D341Med (cell line): ENCODE measurements at places on chromosomes 1 and 21.
A peak's percentile ranks its signal among the peaks of the same experiment; 100 is the strongest.

GRCh38 chr1:97920276-97920831 lies 480 bp downstream of the DPYD start:
- DNase-seq, result no peak

DNA sequence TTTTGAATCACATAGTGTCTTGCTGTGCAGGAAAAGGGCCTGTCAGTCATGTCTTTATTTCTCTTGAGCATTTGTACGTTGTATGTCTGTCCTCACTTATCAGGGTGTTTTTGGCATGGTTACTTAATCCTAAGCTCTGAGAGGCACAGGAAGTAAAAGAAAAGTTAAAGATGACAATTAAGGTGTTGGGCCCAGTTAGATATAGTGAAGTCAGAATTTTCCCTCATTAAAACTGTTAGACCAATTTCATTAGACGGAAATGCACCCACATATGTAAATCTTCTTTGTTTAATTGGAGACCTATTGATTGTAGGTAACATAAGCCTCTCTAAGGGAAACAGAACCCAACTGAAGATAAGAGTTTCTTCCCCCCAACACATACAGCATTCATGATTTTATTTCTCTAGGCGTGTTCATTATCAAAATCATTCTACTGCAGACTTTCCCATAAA lies 21.9 kb downstream of the NFIA start:
- DNase-seq, result no peak

DNA sequence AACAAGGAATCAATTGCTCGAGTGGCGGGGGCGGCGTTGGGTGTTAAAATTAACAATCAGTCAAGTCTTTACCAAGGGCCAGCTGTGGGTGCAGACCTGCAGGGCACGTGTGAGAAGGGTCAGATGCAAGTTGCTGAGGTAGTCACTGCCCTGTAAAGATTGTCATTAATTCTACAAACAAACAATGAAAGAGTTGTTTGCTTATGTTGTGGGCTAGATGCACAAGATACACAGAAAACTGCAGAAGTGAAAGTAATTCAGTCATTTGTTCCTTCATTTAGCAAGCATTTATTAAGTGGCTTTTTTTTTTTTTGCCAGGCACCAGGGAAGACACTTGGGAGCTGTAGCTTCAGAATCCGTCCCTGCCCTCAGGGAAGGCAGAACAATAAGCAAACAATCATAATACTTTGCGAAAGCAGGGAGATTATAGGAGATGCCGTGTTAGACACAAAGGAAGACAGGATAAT lies 79.5 kb downstream of the NR5A2 start:
- DNase-seq, result no peak

DNA sequence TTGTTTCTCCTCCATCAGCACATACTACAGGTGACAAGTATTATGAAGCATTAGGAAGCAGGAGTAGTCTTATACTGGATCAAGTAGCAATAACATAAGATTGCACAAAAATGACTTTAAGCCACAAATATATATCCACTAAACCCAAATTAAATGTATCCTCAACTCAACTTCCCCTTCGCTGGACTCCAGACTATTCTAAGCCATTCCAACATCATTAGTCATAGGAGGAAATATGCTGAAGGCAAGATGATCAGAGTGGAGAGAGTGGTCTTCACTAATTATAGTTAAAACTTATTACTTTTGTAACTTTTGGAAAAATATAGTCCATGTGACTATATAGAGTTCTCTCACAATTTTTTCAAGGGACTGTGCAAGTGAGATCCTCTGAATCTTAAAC lies 390.7 kb upstream of the ZP4 start:
- no peak for DNase-seq

DNA sequence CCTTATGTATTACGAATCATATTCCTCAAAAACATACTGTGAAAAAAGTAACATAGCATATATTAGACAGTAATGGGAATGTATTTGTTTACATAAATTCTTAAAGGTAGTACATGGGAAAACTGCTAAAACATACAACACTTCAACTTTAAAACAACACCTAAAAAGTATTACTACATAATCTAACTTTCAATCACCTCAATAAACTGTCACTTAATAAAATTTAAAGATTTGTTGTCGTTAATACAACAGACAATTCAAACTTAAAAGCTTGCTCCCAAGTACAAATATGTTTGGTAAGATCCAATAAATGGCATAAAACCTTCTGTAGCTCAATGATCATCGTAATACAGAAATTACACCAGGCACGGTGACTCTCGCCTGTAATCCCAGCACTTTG lies 3.7 kb downstream of the ARID4B start:
- no peak for DNase-seq

- DNase-seq, result peak; percentile 33
Observed at GRCh38 chr21:18801468-18801867, 397.9 kb upstream of the TMPRSS15 start.

GRCh38 chr1:212077028-212077427 lies 41.5 kb downstream of the DTL start:
- DNase-seq, result no peak

- DNase-seq, result no peak
Observed at GRCh38 chr1:85224295-85224694, 23.5 kb upstream of the SYDE2 start.

- DNase-seq, result no peak
Observed at GRCh38 chr1:98472878-98473277, 188.6 kb upstream of the SNX7 start.

- no peak for DNase-seq
Observed at GRCh38 chr1:187053876-187054275, 225.1 kb downstream of the PLA2G4A start.

GRCh38 chr1:156148216-156148615 lies 5.2 kb upstream of the SEMA4A start:
- DNase-seq, result no peak

GRCh38 chr1:229407206-229408026 lies 26.5 kb downstream of the ACTA1 start:
- peak; percentile 27 for DNase-seq

- DNase-seq, result no peak
Observed at GRCh38 chr1:166911624-166912023, 35.6 kb upstream of the TADA1 start.

DNA sequence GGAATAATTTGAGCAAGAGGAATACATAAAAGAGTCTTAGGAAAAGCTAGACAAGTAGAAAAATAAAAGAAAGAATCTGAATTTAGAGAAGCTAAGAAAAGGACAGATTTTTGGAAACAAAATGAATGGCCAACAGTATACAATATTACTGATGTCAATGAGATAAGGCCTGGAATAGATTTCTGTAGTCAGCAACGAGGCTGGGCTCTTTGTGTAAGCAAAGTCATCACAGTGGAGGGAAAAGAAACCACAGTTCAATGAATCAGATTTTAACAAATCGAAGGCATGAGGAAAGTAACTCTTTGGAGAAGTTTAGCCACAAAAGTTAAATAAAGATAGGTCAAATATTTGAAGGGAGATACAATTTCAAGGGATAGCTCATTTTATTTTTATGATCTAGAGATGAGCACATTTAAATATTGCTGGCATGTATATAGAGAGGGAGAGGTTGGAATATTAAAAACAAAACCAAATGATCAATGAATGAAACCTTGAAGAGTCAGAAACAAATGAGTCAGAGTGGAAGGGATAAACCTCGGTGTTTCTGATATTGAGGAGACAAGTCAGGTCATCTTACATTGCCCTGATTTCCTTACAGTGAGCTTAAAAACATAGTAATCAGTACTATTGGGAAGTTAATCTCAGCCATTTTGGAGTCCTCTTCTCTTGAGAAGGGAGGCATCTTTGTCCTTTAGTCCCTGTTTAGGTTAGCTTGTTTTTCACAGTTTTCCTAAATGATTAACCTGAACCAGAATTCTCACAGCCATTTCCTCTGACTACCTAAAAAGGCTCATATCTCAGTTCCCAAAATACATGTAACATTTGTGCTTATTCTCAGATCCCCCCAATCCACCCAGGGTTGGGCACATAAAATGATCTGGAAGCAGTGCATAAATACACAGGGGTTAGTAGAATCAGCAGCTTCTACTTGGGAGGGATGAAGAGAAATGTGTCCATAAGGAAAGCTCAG lies 620.0 kb upstream of the B3GALT2 start:
- no peak for DNase-seq

DNA sequence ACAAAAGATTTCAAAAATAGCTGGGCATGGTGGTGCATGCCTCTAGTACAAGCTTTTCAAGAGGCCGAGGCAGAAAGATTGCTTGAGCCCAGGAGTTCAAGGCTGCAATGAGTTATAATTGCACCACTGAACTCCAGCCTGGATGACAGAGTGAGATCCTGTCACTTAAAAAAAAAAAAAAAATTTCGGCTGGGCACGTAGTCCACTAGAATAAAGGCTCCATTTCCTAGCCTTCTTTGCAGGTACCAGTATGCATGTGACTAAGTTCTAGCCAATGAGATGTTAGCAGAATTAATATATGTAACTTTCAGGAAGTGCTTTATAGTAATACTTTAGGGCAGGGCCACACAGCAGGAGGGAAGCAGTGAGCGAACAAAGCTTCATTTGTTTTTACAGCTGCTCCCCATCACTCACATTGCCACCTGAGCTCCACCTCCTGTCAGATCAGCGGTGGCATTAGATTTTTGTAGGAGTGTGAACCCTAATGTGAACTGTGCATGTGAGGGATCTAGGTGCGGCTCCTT lies 28.8 kb upstream of the SYDE2 start:
- no peak for DNase-seq

DNA sequence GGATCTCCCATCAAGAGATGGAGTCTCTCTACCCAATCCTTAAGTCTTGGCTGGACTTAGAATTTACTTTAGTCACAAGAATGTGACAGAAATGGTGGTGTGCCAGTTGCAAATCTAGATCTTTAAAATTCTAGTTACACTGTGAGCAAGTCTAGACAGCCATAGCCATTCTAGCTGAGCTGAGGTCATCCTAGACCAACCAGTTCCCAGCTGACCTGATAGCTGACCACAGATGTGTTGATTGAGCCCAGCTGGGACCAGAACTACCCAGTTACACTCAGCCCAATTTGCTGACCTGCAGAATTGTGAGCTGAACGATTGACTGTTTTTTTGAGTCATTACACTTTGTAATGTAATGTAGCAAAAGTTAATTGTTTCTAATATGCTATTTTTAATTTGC lies 251.8 kb downstream of the ADGRL2 start:
- no peak for DNase-seq

DNA sequence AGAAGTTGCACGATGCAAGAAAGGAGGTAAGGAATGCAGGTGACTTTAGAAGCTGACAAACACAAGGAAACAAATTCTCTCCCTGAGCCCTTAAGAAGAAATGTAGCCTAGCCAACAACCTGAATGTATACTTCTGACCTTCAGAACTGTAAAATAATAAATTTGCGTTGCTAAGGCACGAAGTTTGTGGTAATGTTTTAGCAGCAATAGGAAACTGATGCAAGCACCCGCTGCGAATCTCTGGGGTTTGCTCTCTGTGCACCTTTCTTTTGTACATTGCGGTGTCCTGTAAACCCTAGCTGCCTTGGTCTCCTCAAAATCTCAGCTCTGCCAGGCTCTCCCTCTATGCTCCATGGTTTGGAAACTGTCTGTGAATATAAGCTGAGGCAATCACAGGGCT lies 15.1 kb downstream of the CD53 start:
- no peak for DNase-seq

DNA sequence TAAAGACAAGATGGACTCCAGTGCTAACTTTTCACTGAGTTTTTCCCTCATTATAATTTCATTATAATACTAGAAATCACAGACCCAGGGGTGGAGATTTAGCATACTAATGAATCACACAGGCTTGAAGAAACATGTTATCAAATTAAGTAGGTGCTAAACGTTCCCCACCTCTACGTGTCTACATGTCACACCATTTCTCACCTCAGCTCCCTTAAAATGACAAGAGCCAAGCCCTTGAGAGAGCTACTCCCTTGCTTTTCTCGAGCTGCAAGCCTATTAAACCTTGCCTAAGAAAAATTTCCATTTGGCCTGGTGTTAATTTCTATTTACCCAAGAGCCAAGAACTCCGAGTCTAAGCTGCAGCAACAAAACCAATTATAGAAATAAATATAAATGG lies 396.3 kb upstream of the NEGR1 start:
- DNase-seq, result no peak

GRCh38 chr1:40944326-40944725 lies 35.2 kb upstream of the CTPS1 start:
- DNase-seq, result no peak

- DNase-seq, result no peak
Observed at GRCh38 chr21:35578831-35579471, 481.4 kb downstream of the SETD4 start.

DNA sequence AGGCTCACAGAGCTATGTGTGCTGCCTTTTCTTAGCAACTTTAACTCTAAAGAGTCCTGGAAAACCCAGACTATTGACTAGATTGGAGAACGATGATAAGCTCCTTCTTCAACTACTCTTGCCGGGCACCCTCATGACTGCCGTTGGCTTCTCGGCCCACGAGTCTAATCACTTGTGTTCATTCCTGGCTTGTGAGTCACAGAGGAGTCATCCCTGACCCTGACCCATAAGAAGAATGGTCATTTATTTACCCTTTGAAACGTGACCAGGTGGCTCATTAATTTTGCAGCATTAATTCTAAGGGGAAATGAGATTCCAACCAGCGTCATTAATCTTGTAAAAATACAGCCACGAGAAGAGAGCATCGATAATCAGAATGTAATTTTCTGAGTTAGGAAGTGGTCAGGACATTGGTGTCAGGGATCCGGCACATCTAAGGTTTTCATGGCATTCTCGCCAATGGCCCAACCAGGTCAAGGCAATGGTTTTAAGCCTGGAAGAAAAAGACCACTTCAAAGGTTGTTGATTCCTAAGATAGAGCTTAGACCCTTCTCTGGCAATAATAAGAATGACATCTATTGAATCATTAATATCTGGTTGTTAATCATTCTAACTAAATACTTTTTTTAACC lies 183.6 kb upstream of the RUNX1 start:
- no peak for DNase-seq

DNA sequence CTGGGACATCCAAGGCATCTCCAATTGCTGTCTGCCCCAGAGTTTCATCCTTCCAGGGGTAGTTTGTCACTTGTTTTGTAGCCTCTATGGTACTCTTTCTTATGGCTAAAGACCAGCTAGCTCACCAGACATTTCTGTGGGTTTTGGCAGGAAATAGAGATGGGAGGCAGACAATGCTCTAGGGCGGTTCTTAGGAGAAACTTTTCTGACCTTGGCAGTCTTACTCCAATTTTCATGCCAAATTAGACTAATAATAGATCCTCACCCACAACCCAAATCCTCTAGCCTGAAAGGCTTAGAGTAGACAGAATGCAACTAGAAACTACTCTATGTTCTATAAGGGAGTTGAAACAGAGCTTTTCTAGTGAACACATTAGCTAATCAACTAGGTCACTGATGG lies 69.8 kb downstream of the LRIG2 start:
- no peak for DNase-seq
